Cortex of kidney (tissue), 1 donor: ENCODE measurements at places on chromosomes 1 and 21.

DNA sequence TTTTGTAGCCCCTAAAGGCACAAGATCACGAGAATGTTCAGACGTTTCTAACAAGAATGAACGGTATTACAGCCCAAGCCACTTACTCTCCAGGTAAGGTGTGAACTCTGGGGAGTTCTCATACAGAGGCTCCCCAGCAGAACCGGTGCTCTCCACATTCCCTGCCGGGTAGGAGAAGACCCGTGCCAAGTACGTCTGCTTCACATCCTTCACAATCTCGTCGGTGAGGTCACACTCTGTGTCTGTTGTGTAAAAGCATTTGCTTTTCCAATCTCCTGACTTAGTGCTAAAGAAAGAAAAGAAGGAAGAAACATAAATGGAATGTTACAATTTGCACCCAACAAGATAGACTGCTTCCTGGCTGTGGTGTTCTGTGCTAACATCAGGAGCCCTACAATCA lies 5.7 kb downstream of the F3 start:
- no peak for DNase-seq

DNA sequence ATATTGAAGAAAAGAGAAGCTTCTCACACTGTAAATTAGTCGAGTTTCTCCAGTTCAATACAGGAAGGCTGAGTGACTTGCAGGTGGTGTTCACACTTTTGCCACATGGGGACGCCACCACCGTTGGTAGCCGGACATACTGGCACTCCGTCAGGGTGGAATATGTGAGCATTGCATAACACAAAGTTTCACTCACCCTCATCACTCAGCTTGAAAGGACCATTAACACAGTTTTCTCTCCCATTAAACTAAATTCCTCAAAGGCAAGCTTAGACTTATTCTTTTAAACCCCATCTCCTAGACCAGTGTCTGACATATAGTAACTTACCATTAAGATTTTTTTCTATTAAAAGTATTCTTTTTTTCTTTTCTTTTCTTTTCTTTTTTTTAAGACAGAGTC lies 105.3 kb upstream of the SERBP1 start:
- DNase-seq, result no peak

DNA sequence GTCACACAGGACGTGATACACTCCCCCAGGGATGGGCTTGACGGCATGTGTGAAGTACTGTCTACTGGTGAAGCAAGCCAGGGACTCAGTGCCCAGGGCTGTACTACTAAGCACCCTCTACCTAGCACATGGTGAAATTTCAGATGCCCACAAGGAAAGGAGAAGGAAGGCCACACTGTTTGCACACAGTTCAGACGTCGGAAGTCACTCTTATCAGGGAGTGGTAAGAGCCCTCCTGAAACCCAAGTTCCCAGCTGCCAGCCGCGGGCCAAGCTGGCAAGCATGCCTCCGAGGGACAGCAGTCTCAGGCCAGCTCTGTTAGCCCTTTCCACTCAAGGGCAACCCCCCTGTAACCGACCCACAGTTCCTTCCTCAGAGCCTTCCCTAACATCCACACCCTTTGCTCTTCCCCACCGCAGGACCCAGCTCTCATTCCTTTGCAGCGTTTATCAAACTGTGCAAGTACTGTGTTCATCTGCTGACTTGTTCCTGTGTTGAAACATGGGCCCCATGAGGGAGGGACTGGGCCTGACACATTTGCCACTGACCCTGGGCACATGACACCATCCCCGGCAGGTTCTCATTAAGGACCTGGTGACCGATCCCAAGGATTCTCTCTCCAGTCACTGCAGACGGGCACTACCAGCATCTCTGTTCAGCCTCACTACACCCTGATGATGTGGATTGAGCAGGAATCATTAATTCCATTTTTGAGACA lies 58.5 kb downstream of the SLC66A1 start:
- DNase-seq, result no peak

GRCh38 chr1:151570819-151571218 lies 30.7 kb downstream of the TUFT1 start:
- DNase-seq, result no peak

DNA sequence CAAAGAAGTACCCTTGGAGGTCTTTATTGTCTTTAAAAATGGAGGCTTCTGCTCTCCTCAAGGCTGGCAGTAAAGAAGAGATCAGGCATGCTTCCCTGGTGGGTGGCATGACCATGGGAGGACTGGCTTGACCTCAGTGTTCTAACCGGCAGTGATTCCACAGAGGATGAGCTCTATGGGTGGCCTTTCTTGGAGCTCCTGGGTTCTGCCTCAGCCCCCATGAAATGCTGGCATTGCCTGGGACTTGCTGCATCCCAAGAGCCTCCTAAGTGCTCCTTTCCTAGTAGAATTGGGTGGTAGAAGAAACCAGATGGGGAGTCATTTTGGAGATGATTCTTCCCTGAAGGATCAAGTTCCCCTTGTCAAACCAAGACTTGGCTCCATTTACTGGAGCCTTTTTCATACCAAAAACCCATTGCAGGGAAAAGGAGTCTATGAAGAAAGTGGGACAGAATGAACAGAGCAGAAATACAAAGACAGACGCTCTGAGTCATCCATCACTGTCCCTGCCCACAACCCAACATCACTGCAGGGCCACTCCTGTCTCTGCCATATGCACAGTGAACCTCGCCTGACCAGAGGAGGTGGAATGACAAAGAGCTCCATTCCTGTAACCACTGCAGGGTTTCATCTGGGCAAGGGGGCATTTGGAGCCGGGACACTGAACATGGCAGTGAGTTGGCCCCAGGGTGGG lies 42.4 kb downstream of the RIMS3 start:
- DNase-seq, result no peak

- DNase-seq, result no peak
Measured at GRCh38 chr21:16587681-16588375, 858.0 kb downstream of the USP25 start.

DNA sequence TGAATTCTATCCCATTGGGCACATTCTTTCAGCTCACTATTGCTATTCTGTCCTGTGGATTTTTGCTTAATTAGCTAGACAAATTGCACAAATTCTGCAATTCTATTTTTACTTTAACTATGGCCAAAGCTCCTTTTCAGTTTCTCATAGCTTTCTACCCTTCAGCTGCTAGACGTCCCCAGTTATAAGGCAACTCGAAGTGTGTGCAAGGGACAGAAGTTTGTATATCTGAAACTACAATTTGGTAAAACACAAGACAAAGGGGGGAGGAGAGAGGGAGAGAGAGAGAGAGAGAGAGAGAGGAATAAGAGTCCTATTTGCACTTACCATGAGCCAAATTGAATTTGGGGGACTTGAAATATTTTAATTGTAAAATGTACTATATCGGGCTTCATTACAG lies 91.8 kb downstream of the SETD4 start:
- DNase-seq, result no peak

DNA sequence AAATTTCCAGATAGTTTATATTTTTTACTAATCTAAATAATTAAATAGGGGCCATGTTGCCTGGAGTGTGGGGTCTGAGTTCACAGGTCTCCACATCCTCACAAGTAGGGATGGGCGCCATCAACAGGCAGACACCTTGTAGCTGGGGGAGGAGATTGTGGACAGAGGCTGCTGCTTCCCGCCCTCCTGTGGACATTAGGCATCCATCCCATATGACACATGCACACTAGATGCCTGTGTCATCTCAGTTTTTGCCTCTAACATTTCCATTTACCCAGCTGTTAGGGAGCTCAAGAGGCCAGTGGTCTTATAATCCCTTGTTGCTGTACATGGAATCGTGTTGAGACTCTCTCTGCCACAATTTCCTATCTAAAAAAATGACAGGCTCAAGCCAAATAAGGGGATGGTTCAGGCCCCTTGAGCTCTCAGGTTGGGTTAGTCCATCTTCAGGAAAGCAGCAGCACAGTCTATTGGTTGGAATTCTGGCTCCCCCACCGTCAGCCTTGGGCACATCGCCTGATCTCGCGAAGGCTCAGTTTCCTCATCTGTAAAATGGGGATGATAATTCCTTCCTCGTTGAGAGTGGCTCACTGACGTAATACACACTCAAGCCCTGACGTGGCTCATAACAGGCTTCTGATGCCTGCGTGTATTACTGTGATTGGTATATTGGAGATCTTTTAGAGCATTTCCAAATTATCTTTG lies 13.6 kb downstream of the LHX4 start:
- DNase-seq, result no peak

DNA sequence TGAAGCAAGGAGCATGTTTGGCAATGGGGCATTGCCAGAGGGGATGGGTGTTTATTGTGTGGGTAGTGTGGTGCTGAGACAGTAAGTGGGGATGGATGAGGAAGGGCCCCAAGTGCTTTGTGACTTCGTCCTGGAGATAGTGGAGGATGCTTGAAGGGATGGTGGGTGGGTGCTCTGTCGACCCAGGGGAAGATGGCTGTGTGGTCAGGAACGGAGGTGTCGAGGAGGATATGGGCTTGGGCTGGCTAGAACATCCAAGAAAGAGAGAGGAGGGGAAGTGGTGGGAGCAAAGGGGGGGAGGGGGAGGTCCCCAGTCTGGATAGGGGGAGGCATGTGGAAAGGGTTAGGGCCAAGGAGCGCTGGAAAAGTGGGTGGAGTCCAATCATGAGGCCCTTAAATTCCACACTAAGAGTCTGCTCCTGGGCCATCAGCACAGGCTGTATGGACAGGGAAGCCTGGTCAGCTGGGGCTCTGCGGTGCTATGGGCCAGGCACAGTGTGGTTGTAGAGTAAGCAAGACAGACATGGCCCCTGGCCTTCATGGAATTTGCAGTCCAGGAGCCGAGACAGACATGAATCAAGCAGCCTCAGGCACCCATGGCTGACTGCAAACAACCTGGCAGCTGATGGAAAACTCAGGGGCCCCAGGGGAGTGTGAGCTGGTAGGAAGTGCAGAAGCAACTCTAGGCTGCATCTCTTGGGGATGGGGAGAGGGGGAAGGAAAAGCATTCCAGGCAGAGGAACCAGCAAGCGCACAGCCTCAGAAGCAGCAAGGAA lies 36.3 kb downstream of the EDN2 start:
- no peak for DNase-seq

GRCh38 chr1:198907423-198907746 lies 268.5 kb downstream of the PTPRC start:
- no peak for DNase-seq
